ENCODE measurements at places on chromosomes 12 and 14.

DNA sequence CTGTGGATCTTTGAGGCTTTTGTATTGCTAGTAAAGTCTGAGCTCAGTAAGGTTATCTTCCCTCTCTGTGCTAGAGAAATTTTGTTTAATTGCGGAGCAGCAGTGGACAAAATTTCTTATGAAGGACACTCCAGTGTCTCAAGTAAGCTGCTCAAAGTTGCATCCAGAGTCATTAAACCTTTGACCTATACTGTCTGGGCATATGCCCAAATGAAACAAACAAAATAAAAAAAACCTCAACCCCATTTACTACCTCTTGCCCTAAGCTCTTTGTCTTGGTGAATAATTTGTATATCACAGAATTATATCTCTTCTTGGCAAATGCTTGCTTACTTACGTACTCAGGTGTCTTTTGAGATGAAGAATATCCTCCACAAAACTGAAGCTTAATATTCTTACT lies 465.2 kb downstream of the SOX5 start:
- DNase-seq, result no peak

GRCh38 chr12:128671528-128672042 lies 152.2 kb downstream of the SLC15A4 start:
- DNase-seq, result no peak

GRCh38 chr12:49661191-49661590 lies 37.8 kb downstream of the PRPF40B start:
- no peak for DNase-seq

- no peak for DNase-seq
Measured at GRCh38 chr14:33486332-33486890, 464.5 kb downstream of the EGLN3 start.

- DNase-seq, result no peak
Measured at GRCh38 chr14:36256126-36256801, 64.2 kb downstream of the MBIP start.

DNA sequence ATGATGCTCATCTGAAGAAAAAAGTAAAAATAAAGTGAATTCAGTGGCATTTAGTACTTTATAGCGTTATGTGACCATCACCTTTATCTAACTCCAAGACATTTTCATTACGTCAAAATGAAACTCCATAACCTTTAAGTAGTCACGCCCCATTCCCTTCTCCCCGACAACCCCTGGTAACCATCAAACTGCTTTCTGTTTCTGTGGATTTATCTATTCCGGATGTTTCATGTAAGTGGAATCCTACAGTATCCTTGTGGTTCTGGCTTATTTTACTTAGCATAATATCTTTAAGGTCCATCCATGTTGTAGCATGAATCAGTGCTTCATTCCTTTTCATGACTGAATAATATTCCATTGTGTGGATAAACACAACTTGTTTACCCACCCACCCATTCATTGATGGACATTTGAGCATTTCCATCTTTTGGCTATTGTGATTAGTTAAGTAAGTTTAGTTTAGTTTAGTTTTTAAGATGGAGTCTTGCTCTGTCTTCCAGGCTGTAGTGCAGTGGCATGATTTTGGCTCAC lies 18.5 kb upstream of the MAP1LC3B2 start:
- no peak for DNase-seq

DNA sequence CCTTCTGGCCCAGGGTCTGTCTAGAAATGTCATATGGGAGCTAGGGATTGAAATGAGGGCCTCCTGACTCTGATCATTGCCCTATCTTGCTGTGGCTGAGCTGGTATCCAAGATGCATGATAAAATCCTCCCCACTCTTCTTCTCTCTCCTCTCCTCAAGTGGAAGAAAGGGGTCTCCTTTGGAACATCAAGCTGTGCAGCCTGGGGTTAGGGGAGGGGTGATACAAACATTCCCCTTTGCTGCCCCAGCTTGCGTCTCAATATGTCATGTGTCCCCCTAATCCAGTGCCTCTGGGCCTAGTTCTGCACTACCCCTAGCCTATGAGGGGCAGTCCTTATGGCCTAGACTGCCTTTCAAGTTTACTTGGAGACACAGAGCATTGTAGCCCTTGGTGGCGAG lies 8.5 kb downstream of the RDH16 start:
- no peak for DNase-seq

- DNase-seq, result no peak
Measured at GRCh38 chr12:70994217-70994788, 73.8 kb upstream of the PTPRR start.

- DNase-seq, result no peak
Measured at GRCh38 chr12:55723516-55724225, 3.5 kb downstream of the RDH5 start.

- no peak for DNase-seq
Measured at GRCh38 chr12:27564612-27565213, 40.7 kb downstream of the PPFIBP1 start.

Data from central memory CD8-positive, alpha-beta T cell (primary cell).